ENCODE measurements at places on chromosomes 11 and 22. TPM values are rescaled to one million over a fixed set of nuclear protein-coding genes. Genes with fewer than 3 reads are reported as not detected.

GRCh38 chr11:96329855-96330510, 13.0 kb downstream of the MAML2 start:
- no peak for DNase-seq

GRCh38 chr22:20957683-20958431, 9.2 kb upstream of the AIFM3 start:
- DNase-seq = no peak

DNA sequence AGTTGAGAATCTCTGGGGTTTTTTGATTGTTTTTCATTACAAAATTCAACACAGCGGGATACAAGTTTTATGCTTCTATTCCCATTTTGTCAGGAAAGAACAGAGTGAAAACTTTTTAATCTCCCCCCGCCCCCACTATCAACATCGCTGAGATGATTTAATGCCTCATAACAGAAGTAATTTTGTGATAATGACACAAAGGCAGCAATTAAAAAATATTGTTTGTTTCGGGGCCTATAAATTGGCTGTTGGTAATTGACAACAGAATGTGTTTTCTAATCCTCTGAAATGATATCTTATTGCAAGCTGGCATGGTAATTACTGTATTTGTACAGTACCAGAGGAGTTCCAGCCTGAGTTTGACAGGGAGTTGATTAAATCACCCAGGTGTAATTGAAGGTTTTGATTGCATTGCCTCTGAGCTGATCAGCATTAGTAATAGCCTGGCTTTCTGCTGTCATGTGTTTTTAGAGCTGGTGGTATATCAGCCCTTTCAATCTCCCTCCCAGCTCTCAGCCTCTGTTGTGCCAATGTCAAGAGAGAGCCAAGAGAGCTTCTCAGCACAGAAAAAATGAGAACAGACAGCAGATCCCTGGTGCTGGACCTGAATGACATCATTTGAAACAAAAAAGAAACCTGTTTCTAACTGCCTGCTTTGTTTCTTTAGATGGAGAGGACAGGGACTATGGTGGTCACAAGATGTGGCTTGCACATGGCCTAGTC, 265.1 kb downstream of the FAM76B start:
- DNase-seq = no peak

Gene ACTN3
- not detected for polyA plus RNA-seq

Gene NFAM1
- not detected for polyA plus RNA-seq

Gene NCAM1
- 0.27 TPM for polyA plus RNA-seq
